Cortex of kidney (tissue), 1 donor: ENCODE measurements at places on chromosomes 12 and 14.

GRCh38 chr12:61311413-61311812, 948.8 kb upstream of the USP15 start:
- DNase-seq = no peak

- no peak for DNase-seq
Observed at GRCh38 chr14:100004392-100004791, 60.8 kb upstream of the EVL start.

DNA sequence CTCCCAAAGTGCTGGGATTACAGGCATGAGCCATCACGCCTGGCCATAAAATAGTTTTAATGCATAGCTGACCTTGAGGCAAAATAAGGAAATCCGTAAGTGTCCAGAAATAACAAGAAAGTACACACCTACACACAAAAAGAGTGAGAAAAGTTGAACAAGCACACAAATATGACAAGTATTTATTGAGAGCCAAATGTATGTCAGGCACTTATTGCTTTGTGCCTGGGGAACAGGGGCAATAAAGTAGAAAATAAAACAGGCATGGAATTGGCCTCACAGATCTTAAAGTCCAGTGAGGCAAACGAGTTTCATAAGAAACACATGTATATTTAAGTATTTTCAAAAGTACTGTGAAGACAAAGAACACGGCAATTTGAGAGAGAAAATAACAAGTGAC, 103.7 kb downstream of the ERGIC2 start:
- no peak for DNase-seq

DNA sequence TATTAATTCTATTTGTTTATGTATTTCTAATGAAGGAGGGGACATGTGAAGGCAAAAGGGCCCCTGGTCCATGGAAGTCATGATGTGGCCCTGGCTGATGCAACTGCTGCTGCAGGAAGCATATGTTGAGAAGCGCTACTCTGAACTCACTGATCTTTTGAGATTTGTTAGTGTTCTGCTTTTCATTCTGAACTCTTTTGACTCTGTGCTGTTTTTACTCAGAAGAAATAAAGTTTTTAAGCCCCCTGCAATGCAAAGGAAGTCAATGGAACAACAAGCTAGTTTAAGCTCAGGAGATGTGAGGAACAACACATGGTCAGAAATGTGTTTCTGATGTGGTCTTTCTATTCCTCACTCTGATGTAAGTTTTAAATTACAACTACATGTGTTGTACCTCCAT, 88.9 kb upstream of the BTG1 start:
- no peak for DNase-seq

DNA sequence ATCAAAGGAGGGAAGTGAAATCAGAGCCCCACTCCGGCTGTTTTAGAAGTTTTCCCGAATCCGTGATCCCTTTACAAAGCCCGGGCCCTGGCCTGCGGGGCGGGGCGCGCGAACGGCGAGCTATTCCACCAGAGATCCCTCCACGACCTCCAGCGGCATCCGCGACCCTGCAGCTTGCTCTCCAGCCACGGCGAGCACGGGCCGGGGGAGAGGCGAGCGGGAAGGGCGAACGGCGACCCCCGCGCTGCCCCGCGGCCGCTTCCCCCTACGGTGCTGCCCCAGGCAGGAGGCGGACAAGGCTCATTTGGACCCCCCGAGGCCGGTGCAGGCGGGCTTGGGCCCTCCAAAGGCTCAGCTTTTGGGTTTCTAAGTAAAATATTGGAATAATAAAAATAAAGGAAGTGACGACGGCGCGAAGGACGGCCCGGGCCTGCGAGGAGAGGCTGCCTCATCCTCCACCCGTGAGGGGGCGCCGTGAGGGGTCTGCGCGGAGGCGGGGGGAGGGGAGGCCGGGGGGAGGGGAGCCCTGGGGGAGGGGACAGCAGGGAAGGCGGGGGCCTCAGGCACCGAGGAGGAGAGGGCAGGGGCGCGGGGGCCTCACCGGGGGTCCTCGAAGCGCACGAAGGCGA, 613 bp downstream of the SRSF9 start:
- no peak for DNase-seq
